ENCODE measurements at places on chromosomes 6 and 20.

DNA sequence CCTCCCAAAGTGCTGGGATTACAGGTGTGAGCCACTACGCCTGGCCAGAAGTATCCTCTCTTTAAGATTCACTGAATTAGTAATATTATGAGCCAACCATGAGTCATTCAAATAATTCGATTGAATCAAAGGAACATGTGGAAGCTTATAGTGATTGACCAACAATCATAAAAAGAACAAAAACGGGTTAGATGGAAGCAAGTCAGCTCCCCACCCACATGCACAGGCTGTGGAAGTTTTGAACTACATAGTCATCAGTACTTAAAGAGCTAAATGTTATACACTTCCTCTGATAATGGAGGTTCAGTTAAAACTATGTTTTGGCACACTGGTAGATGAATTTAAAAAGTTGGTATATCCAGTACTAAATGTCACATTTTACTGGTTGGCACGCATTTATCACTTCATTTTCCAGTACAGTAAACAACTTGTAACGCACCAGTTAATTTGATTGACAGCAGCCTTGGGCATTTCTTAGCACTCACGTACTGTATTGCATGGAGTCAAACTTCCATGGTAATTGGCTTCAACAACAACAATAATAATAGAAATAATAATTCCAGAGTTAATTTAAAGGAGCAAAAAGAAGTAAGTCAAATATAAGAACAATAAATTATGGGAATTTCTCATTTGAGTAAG, 1107.3 kb upstream of the MAP3K7 start:
- no peak for DNase-seq

DNA sequence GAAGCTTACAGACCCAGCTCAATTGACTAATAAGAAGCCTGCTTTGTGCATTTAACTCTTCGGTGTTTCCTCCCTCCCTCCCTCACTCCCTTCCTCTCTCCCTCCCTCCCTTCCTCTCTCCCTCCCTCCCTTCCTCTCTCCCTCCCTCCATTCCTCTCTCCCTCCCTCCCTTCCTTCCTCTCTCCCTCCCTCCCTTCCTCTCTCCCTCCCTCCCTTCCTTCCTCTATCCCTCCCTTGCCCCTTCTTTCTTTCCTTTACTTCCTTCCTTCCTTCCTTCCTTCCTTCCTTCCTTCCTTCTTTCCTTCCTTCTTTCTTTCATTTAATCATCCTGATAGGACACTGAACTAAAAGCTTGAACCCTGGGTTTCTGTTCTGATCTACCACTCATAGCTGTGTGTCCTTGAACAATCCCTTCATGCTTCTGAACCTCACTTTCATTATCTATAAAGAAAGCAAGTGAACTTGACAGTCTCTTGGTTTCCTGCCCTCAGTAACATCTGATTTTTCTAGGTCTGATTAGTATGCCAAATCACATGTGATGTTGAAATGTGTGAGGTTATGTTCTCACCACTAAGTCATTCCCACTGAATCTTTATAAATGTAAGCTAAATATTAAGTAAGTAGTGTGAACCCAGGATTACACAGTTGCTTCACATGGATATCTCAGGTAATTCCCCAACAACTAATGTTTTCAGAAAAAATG, 132.3 kb upstream of the BMP2 start:
- no peak for DNase-seq

DNA sequence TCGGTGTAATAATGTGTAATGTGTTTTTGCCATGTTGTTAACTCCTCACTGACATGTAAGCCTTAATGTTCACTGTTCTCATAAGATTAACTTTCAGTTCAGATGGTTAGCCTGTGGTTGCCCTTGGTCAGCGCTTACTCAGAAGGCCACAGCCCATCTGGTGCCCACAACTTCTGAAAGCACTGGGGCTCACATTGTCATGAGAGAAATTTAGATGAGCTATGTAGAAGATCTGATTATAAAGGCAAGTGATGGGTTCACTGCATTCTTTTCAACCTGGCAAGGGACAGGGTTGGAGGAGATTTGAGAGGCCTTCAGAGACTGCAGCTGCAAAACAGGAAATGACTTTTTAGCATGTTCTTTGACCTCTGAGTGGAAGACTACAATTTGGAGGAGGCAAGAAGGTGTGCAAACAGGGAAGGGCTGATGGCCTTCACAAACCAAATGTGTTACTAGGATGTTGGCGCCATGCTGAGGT, 242.3 kb upstream of the SUPT3H start:
- peak; percentile 63 for DNase-seq

DNA sequence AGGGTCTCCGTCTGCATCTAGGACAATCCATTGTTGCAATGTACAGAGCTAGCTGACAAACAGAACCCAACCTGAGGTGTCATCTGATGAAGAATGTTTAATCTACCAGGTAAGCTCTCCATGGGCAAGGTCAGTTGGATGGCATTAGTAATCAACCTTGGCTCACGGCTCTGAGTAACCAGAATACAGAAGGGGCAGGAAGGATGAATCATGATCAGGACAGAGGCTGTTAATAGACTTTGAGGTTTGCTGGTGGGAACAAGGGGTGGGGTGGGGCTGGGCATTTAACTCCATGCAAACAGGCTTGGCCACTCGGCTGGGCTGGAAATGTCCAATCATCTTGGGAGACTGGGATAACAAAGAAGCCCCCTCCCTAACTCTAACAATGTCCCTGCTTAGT, 77.1 kb upstream of the MRPS10 start:
- DNase-seq = peak; percentile 76

GRCh38 chr6:130997061-130997753, 65.8 kb downstream of the EPB41L2 start:
- DNase-seq = peak; percentile 56

- DNase-seq = no peak
Measured at GRCh38 chr6:48859562-48860123, 603.4 kb downstream of the MMUT start.

DNA sequence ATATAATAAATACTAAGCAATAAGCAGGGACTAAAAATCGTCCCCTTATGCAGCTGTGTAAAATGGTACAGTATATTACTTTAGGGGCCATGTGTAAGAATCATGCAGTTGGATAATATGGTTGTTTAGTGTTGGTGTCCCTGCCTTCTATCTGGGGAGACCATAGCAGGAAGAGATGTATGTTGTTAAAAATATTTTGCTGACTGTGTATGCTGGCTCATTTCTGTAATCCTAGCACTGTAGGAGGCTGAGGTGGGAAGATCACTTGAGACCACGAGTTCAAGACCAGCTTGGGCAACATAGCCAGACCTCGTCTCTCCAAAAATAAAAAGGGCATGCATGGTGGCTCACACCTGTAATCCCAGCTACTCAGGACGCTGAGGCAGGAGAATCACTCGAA, 5.6 kb downstream of the PANK2 start:
- no peak for DNase-seq

- no peak for DNase-seq
Measured at GRCh38 chr6:151441390-151442166, 10.3 kb downstream of the RMND1 start.

GRCh38 chr6:45822246-45822812, 193.3 kb downstream of the CLIC5 start:
- no peak for DNase-seq

GRCh38 chr6:76633259-76633658, 560.8 kb upstream of the IMPG1 start:
- no peak for DNase-seq

GRCh38 chr6:41439524-41440418, 104.4 kb downstream of the NCR2 start:
- no peak for DNase-seq

DNA sequence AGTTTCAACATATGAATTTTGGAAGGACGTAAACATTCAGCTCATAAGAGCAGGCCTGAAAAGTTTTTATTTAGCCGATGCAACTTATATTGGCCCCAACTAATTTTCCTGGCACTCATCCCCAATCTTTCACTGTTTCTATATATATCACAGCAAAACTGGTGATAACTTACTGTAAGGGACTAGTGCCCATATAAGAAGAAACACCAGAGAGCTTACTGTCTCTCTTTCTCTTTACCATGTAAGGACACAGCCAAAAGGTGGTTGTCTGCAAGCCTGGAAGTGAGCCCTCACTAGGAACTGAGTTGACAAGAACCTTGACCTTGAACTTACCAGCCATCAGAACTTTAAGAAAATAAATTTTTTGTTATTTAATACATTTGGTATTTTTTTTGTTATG, 807.4 kb upstream of the CITED2 start:
- DNase-seq = no peak

DNA sequence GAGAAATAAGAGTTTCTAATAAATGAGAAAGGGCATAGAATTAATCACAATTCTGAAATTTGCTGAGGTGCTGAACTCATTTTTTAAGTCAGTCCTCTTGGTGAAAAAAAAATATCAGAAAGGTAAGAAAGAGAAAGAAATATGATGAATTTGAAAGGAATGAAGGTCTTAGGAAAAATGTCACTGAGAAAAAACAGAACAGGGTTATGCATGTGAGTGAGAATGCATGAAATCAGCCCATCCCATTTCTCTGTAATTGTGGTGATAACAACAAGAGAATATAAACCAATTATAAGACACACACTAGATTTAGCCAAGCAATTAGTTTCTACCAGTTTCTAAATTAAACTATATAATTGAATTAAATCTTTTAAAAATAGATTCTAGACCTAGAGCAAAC, 138.9 kb downstream of the TBX18 start:
- DNase-seq = no peak

GRCh38 chr6:56093776-56094175, 153.6 kb downstream of the COL21A1 start:
- no peak for DNase-seq

DNA sequence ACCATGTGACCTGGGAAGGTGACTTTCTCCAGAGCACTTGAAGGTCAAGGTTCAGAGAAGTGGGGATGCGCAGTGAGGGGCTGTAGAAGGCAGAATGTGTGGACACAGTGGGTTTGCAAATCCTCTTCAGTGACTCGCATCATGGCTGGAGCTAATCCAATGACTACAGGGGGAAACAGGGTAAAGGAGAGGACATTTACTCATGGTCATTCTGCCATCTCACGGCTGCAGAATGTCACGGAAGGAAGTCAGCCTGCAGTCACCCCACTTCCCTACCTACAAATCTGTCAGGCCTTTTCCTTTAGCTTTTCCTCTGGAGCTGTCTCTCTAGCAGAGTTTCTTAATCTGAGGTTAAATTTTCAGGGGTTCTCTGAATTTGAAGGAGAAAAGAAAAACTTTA, 337.6 kb downstream of the CDC5L start:
- no peak for DNase-seq

- DNase-seq = no peak
Measured at GRCh38 chr6:117729613-117730012, 54.3 kb downstream of the NUS1 start.

DNA sequence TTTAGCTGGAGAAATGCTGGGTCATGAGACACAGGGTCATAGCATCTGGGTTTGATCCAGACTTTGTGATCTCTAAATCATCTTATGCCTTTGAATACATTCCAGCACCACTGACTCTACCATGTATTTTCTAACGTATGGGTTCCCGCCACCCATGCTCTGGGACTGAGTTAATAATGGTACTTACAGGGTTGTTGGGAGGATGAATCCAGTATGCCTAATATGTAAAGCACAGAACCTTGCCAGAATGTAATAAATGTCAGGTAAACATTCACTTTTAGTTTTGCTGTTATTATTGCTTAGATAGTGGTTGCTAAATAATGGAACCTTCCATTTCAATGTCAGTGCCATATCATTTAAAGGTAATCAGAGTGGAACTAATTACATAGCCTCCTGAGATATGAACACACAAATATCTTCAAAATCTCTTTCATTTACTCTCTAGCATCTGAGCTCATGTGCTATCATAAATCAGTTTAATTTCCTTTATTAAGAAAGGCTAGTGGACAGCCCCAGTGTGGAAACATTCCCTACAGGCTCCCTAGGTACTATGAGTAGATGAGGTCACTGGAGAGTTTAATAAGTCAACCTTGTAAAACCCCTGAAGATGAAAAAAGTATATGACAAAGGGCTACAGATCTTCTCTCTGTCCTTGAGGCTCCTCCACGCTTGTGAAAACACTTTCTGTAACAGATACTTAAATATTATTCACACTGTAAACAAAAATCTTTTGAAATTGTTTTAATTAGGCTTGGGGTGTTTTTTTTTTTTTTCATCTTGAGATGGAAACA, 226.6 kb downstream of the ALDH8A1 start:
- peak; percentile 34 for DNase-seq

- no peak for DNase-seq
Measured at GRCh38 chr20:51410586-51411325, 131.8 kb downstream of the NFATC2 start.

DNA sequence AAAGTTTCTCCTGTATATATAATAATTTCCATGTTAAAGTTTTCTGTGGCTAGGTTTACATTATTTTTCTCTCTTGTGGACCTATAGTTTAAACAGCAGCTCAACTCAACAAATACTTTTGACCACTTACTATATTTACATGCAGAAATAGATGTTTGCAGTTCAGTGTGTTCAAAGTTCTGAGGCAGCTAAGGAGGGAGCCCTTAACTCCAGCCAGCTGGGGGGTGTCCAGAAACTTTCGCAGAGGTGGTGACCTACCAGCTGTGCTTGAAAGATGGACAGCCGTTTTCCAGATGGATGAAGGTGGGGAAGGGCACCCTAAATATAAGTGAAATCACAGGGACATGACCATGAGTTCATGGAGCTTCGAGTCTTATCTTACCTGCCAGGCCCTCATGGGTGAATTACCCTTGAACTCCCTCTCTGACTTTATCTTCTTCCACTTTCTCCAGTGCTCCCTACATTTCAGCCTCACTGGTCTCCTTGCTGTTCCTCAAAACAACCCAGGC, 33.4 kb downstream of the DHX35 start:
- DNase-seq = no peak

DNA sequence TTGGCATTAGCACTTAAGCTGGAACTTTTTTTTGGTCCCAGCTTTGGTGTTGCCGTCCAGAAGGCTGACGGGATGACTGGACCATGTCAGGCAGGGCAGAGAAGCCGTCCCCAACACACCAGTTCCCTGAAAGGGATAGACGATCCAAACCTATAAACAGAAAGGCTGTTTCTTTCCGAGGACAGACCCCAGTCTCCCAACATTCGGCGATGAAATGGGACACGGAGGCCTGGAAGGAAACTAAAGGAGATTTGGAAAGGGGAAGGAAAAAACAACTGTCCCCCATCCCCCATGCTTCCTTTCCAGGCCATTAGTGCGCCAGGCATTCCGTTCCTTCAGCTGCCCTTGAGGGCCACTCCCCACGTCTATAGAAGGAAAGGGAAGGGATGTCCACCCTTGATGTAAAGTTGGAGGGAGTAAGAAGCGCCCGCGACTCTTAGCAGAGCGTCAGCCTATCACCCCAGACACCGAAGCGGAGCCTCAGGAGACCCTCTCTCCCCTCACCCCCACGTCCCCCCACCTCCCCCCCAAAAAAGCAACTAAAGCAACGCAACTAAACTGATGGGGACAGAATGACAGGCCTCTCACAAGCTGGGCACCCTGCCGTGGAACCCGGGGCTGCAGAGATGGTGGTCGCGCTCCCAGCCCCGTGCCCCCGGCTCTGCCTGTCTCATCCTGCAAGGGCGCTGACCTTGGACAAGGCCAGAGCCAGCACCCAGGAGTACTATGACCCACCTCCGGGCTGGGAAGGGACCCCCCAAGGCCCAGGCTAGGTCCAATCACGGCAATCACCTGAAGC, 638 bp downstream of the BLCAP start:
- peak; percentile 27 for DNase-seq

All from IMR-90 (cell line).